ENCODE measurements at places on chromosomes 2 and 18.

DNA sequence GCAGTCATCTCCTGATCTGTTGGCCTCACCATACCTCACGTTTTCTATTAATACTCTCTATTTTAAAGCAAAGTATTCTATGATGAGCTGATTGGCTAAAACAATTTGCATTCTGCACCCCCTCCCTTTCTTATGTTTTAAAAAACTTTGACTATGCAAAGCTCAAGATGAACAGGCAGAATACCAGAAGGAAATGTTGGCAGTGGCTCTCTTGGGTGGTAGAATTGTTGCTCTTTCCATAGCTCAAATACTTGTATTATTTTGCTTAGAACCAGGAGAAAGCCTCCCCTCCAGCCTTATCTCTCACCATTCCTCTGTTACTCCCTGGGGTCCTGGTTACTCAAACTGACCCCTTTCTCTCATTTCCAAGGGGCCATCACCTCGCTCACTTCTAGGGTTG lies 14.4 kb downstream of the GPR45 start:
- DNase-seq = no peak

DNA sequence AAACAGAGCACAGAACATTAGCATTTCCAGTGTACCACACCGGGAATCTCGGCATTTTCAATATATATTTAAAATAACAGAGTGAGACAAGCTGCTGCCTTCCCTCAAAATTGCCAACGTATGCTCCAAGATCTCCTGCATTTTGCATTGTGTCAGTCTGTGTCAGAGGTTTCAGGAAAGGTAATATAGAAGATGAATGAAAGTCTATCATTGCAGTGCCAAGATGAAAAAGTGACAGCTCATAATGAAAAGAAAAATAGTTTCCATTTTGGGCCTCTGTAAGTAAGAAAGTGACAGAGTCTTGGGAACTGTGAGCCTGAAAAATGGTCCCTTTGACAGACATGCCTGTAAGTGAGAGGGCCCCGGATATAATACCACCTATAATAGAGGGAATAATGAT lies 297.8 kb upstream of the PIK3C3 start:
- no peak for DNase-seq

DNA sequence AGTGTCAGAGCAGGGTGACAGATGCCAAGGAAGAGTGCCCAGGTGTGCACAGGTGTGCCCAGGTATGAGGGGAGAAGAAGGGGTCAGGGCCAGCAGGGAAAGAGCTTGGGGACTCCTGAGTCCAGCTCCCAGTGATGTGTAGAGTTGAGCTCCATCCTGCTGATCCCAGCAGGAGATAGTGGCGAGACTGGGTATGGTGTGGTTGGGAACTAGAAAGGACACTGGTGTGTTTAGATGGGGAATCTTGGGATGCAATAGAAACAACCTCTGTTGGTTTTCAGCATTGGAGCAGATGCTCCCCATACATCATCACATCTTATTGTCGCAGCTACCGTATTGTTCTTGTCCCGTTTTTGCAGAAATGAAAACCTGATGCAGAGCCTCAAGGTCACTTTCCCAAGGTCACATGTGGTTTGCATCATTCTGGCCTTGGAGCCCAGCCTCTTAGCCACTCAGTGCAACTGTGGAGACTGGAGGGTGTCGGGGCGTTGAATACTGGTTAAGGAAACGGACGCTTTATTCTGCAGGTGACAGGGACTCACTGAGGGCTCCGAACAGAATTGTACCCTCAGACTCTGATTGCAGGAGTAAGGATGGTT lies 166.7 kb downstream of the AGAP1 start:
- no peak for DNase-seq

- DNase-seq = no peak
Measured at GRCh38 chr2:113234721-113235346, 43.9 kb downstream of the PAX8 start.

DNA sequence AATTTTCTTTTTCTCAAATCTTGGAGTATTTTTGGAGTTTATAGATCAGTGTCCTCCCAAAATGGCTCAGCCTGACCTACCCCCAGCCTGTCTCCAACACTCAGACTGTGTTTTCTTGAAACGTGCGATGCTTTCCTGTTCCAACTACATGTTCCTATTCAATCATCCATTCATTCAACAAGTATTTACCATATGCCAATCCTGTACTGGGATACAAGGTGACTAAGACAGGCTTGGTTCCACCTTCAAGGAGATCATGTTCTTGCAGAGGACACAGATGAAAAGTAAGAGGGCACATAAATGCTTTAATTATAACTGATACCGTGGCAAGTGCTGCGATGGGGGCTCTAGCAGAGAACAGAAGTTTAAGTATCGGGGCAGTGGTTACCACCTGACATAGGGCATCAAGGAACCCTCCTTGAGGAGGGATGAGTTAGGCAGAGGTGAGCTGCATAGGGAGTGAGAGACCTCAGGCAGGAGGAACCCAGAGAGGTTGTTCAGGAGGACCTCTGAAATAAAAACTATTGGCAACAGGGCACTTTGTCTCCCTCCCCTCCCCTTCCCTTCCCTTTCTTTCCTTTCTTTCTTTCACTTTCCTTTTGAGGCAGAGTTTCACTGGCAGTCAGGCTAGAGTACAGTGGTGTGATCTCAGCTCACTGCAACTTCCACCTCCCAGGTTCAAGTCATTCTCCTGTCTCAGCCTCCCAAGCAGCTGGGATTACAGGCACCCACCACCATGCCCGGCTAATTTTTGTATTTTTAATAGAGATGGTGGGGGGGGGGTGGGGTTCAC lies 469.0 kb downstream of the EPHA4 start:
- DNase-seq = no peak

GRCh38 chr2:56449002-56449431 lies 265.2 kb downstream of the CCDC85A start:
- no peak for DNase-seq

DNA sequence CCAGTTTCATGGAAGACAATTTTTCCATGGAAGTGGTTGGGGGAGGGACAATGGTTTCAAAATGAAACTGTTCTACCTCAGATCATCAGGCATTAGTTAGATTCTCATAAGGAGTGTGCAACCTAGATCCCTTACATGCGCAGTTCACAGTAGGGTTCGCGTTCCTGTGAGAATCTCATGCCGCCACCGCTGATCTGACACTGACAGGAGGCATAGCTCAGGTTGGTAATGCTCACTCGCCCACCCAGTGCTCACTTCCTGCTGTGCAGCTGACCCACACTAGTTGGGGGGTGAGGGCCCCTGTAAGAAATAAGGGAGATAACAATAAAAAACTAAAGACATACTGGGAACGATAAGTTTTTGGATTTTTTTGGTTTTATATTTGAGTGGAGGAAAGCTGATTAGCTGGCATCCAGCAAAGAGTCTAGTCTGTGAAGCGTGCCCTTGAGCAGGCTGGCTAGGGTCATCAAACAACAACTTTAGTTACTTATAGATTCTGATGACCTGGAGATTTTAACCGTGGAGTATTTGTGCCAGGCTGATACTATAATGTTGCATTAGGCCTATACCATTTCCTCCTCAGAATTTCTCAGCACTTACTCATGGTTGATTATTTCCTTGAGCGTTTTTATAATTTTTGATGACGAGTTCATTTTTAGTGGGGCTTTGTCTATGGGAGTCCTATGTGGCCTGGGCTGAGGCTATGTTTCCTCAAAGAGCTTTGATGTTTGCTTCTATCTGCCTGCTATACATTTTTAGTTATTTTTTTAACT lies 6.3 kb upstream of the MCFD2 start:
- no peak for DNase-seq

GRCh38 chr2:17879137-17879912 lies 858 bp downstream of the KCNS3 start:
- no peak for DNase-seq

GRCh38 chr2:217466805-217467204 lies 536.0 kb downstream of the TNS1 start:
- DNase-seq = no peak

DNA sequence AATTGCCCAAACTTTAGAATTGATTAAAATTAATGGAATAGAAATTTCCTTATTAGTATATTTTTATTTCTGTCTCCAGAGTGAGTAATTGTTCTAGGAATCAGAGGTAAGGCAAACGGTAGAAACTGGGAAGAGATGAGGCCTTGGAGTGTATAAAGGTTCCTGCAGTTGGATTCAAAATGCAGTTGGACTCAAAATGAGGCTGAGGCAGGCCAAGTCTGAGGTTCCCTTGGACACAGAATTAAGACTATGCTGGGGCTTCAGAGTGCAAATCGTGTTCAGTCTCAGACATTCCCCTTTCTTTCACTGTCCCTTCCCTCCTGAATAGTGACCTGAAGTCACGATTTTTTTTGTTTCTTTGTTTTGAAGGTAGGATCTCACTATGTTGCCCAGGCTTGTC lies 746.9 kb upstream of the NRXN1 start:
- no peak for DNase-seq

GRCh38 chr2:62573137-62573731 lies 67.2 kb upstream of the TMEM17 start:
- DNase-seq = no peak

DNA sequence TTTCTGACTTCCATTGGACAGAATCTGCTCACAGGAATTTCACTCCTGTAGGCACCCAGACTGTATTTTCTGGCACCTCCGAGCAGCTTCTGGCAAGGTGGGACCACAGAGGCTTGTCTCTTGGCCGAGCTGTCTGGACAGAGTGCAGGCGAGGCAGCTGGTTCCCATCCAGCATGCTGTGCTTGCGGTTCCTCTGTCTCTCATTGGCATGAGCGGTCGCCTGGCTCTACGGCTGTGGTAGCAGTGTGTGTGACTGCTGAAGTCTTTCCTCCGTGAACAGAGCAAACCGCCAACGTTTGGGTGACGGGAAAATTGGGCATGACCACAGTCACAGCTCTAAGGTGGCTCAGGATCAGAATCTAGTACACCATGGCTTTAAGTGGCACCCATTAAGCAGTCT lies 411.7 kb upstream of the NETO1 start:
- DNase-seq = no peak

DNA sequence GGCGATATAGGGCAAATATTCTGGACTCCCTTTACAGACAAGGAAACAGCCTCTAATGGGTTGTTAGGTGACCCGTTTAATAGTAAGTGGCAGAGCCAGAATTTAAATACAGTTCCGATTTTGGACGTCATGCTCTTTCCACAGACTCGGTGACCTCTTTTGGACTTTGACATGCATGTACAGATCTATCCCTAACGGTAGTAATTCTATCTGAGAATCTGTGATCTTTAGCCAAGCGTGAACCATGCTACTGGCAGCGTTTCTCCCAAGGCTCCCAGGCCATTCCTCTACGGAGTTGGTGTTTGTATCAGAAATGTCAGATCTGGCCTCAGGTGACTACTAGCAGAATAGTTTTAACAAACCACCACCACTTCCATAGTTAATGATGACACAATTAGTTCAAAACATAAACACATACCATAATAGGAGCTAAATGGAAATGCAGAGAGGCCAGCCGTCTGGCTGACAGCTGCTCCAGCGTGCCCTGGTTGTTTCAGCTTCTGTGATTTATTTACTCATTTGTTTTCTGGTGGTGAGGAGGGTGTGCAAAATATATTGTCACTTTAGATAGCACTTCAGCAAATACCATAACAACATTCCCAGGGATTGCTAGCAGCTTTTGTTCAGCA lies 304.6 kb upstream of the LYPD1 start:
- DNase-seq = no peak

- no peak for DNase-seq
Measured at GRCh38 chr2:203681978-203682377, 24.5 kb upstream of the CD28 start.

GRCh38 chr2:20196657-20197161 lies 28.2 kb downstream of the SDC1 start:
- no peak for DNase-seq

DNA sequence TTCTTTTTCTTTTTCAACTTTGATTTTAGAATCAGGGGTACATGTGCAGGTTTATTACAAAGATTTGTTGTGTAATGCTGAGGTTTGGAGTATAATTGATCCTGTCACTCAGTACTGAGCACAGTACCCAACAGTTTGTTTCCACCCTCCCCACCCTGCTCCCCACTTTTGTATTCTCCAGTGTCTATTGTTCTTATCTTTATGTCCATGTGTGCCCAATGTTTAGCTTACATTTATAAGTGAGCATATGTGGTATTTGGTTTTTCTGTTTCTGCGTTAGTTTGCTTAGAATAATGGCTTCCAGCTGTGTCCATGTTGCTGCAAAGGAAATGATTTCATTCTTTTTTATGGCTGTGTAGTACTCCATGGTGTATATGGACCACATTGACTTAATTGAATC lies 43.1 kb downstream of the RDH14 start:
- no peak for DNase-seq

- DNase-seq = no peak
Measured at GRCh38 chr2:200810998-200811332, 745 bp upstream of the BZW1 start.

DNA sequence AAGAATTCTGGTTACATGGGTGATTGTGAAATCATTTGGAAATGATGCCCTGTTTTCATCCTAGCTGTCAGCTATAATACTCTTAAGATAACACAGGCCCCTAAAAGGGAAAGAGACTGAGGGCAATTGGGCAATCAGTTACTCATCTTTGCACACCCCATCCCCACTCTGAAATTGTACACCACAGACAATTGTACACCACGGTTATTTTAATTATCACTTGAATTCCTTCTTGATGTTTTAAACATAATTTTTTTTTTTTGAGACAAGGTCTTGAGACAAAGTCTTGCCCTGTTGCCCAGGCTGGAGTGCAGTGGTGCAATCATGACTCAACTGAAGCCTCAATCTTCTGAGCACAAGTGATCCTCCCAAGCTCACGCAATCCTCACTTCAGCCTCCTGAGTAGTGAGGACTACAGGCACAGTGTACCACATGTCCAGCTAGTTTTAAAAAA lies 862.4 kb upstream of the ACVR2A start:
- no peak for DNase-seq

DNA sequence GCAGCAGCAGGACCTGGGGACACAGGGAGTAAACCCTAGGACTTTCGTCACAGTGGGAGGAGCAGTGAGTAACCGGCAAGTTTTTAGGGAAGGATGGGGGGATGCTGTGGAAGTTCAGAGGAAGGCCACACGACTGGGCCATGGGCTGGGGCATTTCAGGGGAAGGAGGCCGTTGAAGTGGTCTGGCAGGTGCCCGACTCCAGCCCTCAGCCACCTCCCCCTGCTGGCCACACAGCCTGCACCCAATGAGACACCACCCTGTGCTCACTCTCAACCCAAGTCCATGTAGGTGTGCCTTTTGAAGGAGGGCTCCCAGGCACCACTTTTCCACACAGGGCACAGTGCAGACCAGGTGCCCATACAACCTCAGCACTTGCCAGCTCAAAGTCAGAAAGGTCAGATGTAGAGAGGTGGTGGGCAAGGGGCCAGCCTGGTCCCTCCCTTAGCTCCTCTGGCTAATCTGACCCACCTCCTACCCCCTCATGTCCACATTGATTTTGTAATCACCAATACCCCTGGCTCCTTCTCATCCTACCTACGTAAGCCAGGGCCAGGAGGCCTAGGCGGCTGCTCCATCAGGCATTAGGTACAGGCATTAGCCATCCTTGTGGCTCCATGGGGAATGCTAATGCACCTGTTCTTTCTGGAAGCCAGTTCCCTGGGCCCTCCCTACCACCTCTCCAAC lies 211.2 kb downstream of the SMAD2 start:
- DNase-seq = no peak

- no peak for DNase-seq
Measured at GRCh38 chr2:140865837-140866236, 1265.0 kb downstream of the LRP1B start.

GRCh38 chr2:18500333-18500732 lies 60.1 kb downstream of the RDH14 start:
- no peak for DNase-seq

- no peak for DNase-seq
Measured at GRCh38 chr2:60353406-60353800, 200.1 kb downstream of the BCL11A start.

GRCh38 chr2:45651415-45652089 lies at the start of gene PRKCE:
Gene PRKCE, plus strand, starts transcription at chr2:45651675.
- no peak for DNase-seq
